ENCODE measurements at places on chromosomes 12 and 14. TPM values are rescaled to one million over a fixed set of nuclear protein-coding genes. Genes with fewer than 3 reads are reported as not detected.

GRCh38 chr14:59277659-59278058 lies 89.2 kb downstream of the DAAM1 start:
- no peak for DNase-seq

DNA sequence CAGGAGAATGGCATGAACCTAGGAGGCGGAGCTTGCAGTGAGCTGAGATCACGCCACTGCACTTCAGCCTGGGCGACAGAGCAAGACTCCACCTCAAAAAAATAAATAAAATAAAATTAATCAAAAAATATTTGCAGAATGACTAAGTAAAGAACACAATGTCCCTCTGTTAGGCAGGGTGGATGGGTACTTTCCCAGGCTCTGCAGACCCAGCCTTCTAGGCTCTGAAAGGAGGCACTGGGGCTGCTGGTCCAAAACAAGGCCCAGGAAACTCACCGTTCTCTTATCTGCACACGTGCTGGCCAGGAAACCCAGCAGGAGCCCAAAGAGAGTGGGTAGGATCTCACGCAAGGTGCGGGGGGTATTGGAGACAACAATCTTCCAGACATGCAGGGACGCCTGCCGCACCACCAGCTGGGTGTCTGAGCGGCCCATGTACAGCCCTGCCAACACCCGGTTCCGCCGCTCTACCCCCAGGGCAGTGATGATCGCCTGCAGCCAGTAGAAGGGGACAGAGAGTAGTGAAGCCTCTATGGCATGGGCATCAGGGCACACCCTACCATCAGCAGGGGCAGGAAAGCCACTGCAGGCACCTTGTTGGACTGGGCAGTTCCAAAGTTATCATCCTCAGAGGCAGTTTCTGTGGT lies 25.8 kb upstream of the RAB35 start:
- DNase-seq = no peak

- peak; percentile 38 for DNase-seq
Measured at GRCh38 chr12:105622220-105622619, 291.7 kb downstream of the C12orf75 start.

GRCh38 chr14:78959674-78960264 lies 789.6 kb downstream of the NRXN3 start:
- peak; percentile 61 for DNase-seq

DNA sequence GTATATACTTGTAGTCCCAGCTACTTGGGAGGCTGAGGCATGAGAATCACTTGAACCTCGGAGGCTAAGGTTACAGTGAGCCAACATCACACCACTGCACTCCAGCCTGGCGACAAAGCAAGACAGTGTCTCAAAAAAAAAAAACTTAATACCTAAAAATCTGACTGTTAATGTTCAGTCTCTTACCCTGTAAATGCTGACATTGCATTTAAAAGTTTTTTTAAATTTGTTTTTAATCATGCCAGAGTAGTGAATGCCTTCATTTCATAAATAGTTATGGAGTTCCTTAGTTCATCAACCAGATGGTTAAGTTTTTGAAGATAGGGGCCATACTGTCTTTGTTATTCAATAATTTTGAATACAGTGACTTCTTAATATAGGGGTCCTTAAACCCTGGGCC lies 21.2 kb downstream of the CAND1 start:
- no peak for DNase-seq

DNA sequence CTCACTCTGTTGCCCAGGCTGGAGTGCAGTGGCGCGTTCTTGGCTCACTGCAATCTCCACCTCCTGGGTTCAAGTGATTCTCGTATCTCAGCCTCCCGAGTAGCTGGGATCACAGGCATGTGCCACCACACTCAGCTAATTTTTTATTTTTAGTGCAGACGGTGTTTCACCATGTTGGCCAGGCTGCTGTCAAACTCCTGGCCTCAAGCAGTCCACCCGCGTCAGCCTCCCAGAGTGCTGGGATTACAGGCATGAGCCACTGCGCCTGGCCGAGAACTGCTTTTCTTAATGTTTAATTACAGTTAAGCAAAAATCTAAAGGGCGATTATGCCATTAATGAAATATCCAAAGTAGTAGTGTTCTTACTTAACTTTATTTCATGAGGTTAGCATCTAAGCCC lies 13.6 kb downstream of the YARS2 start:
- DNase-seq = no peak

DNA sequence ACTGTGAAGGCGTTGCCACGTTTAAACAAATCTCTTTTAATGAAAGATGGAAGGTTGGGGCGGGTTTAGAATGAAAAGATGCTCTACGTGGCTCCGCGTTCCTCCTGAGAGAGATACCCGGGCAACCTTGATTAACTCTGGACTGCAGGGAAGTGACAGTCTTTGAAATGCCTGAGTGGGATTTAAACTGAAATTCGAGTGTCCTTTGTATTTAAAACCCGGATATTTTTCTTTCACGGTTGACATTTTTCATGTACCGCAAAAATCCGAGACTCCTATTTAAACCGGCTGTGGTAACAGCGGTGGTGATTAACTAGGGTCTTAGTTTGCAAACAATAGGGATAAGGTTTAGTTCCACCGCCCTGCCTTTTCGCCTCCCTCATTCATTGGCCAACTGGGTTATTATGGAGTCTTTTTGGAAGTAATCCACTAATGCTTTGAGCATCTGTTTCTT lies 707 bp downstream of the G2E3 start:
- no peak for DNase-seq

DNA sequence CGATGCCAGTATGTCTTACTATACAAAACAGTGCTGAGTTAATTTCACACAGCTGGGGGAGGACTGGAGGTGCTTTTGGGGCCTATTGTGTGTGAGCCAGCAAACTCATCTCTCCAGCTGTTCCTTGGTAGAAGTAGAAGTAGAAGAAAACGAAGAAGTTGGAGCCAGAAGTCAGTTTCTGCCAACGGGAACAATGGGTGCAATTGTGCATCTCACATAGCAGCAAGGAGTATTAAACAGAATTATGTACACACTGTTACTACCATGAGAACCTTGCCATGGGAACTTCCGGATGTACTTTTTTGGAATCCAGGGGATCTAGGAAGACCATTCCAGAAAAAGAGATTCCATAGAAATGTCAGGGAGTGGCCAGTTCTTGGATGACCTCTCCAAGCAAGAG lies 88.6 kb downstream of the VCPKMT start:
- no peak for DNase-seq

- DNase-seq = no peak
Measured at GRCh38 chr12:4580281-4580688, 18.3 kb downstream of the DYRK4 start.

DNA sequence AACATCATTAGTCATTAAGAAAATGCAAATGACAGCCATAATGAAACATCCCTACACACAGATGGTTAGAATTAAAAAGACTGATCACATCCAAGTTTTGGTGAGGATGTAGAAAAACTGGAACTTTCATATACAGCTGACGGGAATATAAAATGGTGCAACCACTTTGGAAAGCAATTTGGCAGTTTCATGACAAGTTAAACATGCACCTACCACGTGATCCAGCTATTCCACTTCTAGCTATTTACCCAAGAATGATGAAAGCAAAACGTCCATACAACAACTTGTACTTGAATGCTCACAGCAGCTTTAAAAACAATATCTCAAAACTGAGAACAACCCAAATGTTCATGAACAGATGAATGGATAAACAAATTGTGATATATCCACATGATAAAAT lies 77.9 kb upstream of the AVPR1A start:
- no peak for DNase-seq

GRCh38 chr12:6280053-6280469 lies 30.4 kb upstream of the PLEKHG6 start:
- peak; percentile 88 for DNase-seq

GRCh38 chr12:132078190-132078589 lies 65.9 kb downstream of the DDX51 start:
- no peak for DNase-seq

- DNase-seq = no peak
Measured at GRCh38 chr14:72646861-72647528, 246.9 kb downstream of the DPF3 start.

- no peak for DNase-seq
Measured at GRCh38 chr12:3540387-3540990, 49.5 kb downstream of the PRMT8 start.

DNA sequence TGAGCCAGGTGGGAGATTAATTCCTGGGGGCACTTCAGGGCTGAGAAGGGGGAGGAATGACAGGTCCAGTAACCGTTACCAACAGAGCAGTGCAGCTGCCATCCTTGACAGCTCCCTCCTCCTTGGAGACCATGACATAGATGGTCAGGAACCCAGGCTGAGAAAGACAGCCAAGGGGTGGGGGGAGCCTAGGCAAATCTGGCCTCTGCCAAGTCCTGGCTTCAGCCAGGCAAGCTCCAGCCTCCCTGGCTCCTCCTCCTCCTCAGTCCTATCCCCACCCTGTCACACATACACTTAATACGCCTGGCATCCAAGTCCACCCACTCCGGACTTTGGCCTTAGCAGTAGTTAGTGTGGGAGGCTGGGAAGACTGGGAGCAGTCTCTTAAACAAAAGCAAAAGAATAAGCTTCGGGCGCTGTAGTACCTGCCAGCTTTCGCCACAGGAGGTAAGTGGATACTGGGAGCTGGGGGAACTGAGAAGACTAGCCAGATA lies at the start of gene RDH5:
TSS of gene RDH5 (plus strand) at position 323 of the 494 bp plus-strand sequence. CDS start 792 bp downstream, outside the sequence.
- DNase-seq = no peak

The HOXC4 gene
- total RNA-seq = 0.27 TPM

The AKAP6 gene
- 32.1 TPM for total RNA-seq

The PPTC7 gene
- total RNA-seq = 26.6 TPM

The PIK3C2G gene
- total RNA-seq = 0.88 TPM

The C12orf54 gene
- not detected for total RNA-seq

The PRB2 gene
- total RNA-seq = not detected

The OR6C68 gene
- not detected for total RNA-seq

The PIANP gene
- total RNA-seq = not detected

The GPR135 gene
- 7.4 TPM for total RNA-seq

The EML1 gene
- 46.0 TPM for total RNA-seq

The ISCU gene
- 512 TPM for total RNA-seq

Measured in thyroid gland (tissue), 4 donors.